NCI-H446 (cell line): ENCODE measurements at places on chromosomes 2 and 18.
A peak's percentile ranks its signal among the peaks of the same experiment; 100 is the strongest.

GRCh38 chr2:23926290-23926749 lies 603 bp downstream of the ATAD2B start:
- no peak for DNase-seq

GRCh38 chr2:111896024-111896423 lies 2.4 kb upstream of the MERTK start:
- DNase-seq = no peak

DNA sequence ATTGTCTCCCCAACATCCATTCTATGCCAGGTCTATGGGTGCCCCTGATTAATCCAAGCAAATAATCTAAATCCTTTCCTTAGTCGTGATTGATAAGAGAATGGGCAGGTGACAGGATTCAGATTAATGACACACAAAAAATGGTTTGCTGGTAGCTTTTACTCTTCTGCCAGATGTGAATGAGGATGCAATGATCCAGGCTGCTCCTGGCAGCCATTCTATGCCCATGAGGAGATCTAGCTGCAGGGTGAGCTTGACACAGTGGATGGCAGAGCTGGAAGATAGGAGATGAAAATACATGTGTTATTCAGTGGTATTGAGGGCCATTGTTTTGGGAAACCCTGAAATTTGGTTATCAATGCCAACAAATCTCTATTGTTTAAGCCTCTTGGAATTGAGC lies 69.7 kb downstream of the ACYP2 start:
- no peak for DNase-seq

DNA sequence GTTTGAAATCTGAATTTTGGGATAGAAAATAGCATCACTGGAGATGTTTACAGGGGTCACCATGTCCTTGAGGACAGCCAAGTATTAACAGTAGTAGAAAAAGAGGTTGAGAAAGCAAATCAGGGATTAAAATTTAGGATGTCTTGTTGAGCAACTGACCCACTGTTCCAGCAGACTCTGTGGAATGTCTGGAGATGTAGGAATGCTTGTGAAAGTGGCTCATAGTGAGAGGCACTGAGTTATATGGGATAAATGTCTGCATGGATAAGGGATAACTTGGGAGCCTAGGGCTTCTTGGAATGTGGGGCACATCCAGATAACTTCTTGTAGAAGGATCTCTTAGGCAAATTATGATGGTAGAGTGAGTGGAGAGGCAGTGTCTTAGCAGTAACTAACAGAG lies 495.0 kb downstream of the TMX3 start:
- no peak for DNase-seq

GRCh38 chr2:231250146-231250545 lies 51.7 kb downstream of the ARMC9 start:
- DNase-seq = no peak

- no peak for DNase-seq
These were observed 73.5 kb upstream of the SPTBN1 start for GRCh38 chr2:54382601-54383000.

DNA sequence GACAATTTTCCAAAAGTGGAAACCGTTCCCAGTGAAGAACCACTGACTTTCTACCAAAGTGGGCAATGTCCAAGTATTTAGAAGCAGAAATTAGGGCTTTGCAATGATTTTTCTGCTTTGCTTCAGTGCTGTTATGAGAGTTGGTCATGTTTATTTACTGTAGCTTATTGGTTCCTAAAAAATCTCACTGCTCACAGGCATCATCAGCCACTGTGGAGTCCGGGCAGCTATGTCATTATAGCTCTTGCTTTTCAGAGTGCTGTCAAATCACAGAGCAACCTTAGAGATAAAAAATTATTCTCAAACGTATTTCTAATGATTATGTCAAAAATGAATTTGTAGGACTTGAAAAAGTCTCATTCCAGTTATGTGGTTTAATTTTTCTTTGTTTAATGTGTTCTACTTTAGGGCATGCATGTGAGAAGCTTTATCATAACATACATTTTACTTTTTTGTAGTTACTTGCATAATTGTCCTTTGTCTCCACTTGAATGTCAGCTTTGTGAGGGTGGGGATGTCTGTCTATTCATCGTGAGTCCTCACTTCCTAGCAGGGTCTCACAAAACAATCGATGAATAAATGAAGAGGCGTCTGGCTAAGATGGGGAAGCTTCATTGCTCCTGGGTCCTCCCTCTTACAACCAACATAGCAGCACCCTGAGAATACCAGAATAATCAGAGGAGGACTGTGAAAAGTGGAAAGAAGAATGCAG lies 117.6 kb downstream of the TPGS2 start:
- no peak for DNase-seq

DNA sequence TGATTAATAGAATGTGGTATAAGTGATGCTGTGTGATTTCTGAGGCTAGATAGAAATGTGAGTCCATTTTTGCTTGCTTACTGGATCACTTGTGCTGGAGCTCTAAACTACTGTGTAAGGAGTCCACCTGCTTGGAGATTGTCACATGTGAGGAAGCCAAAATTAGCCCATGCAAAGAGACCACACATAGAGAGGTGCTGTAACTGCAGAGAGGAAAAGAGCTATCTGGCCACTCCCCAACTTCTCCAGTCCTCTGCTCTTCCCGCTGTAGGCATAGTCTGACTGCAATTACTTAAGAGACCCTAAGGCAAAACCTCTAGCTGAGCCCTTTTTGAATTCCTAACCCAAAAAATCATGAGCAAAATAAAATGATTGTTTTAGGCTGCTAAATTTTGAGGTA lies 120.6 kb upstream of the FBXO11 start:
- no peak for DNase-seq

- DNase-seq = no peak
These were observed 257.7 kb downstream of the PTGR3 start for GRCh38 chr18:74951165-74951760.

DNA sequence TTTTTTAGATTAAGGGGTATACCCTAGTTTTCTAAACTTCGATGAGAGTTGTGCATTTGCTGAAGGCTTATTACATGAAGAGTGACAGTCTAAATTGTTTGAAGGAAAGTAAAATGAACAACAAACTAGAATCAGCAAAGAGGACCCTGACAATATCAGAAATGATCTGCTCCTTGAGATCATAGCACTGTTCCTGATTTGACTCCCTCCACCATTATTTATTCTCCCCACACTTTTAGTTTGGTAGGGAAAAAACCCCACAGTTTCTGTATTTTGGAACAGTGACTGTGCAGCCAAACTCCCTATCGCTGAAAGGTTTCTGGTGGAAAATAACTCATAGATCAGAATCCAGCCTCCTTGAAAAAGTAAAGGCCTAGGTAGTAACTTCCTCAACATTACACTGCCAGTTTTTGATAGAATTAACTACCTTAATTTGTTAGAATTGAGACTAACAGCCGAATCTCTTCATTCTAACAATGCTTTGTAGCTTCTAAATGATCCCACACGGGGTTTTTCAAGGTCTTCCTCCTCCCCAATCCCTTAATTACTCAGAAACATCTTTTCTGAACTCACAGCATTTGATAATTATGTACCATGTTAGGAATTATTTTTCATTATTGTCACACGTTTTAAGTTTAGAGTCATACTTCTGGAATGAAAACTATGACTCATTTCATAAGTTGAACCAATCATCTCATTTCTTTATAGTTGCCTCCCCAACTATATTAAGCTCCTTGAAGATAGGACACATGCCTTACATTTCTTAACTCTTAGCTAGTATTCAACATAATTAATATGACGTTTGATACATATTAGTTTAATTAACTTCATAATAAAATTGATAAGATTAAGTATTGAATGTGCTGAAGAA lies 2.9 kb downstream of the MYL12A start:
- no peak for DNase-seq

GRCh38 chr18:3688690-3689089 lies 238.7 kb downstream of the TGIF1 start:
- DNase-seq = no peak

DNA sequence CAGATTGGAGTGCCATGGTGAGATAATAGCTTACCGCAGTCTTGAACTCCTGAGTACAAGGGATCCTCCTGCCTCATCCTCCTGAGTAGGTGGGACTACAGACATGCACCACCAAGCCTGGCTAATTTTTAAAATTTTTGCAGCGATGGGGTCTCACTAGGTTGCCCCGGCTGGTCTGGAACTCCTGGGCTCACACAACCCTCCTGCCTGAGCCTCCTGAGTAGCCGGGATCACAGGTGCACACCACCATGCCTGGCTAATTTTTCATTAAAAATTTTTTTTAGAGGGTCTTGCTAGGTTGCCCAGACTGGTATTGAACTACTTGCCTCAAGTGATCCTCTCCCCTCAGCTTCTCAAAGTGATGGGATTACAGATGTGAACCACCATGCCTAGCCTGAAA lies 27.8 kb downstream of the RAB31 start:
- DNase-seq = no peak

DNA sequence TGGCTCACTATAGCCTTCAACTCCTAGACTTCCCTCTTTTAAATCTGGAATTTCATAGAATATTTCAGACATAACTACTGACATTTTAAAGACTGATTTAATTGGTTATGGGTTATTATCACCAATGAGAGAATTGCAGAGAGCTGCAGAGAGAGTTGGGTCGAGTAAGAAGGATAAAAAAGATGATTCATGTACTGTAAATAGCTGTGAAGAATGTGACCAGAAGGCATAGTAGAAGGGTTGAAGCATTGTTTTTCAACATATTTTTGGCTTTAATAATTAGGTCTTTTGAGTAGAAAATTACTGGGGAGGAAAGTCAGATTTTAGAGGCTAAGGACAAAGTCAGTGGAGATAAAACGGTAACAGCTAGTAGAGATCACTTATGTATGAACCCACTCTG lies 503.2 kb upstream of the SLC8A1 start:
- DNase-seq = no peak

DNA sequence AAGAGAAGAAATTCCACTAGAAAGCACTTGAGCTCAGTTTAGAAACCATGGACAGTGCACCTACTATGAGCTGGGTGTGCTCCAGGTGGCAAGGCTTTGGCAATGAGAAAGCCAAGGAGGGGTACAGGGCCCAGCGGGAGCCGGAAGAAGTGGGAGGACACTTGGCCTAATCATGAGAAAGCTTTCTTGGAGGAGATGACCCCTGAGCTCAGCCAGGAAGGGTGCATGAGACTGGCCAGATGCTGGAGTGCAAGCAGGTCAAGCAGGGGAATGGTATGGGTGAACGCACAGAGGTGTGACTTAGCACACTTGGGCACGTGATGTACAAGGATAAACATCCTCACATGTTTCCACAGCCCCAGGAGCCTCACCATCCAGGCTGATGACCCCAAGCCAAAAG lies 97.2 kb upstream of the GLI2 start:
- DNase-seq = no peak

DNA sequence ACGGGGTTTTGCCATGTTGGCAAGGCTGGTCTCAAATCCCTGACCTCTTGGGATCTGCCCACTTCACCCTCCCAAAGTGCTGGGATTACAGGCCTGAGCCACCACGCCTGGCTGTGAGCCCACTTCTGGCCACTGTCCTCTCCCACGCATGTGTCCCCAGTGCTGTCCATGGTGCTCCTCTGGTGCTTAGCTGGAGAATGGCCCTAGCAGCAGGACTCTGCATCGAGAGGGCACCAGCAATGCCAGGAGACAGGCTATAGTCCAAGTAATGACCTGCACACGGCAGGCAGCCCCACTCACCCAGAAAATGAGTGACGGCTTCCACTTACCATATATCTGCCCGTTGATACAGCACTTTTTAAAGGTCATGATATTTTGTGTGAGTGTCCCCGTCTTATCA lies 66.3 kb upstream of the NARS1 start:
- DNase-seq = no peak

DNA sequence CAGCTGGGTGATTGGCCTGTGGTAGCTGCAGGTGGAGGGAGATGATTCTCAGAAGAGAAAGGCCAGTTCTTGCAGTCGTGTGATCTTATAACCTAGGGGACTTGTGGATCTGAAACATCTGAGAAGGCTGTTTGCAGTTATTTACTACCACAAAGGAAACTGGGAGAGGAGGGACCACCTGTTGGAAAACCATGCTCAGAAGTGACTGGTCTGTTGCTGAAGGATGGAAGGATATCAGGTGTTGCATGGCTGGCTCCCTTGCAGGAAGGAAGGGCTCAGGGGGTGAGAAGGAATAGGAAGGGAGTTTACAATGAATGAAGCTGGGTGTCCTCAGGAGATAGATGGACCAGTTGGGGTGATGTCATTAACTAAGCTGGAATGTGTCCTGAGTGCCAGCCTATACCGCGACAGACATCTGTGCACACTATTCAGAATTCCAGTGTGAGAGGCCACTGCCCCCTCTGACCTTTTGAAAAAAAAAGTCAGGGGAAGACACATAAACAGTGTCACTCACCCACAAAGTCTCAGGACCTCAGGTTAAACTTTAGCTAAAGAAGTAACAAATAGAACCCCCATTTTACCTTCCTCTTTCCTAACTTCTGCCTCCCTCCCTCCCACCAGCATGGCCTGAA lies 17.5 kb downstream of the IGFBP2 start:
- DNase-seq = no peak

DNA sequence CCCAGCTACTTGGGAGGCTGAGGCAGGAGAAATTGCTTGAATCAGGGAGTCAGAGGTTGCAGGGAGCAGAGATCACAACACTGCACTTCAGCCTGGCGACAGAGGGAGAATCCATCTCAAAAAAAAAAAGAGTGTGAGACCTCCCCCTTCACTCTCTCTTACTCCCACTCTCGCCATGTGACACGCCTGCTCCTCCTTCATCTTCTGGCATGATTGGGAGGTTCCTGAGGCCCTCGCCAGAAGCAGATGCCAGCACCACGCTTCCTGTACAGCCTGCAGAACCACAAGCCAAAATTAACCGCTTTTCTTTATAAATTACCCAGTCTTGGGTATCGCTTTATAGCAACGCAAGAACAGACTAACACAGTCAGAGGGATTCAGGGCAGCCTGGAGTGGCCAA lies 66.3 kb upstream of the CREB1 start:
- no peak for DNase-seq

DNA sequence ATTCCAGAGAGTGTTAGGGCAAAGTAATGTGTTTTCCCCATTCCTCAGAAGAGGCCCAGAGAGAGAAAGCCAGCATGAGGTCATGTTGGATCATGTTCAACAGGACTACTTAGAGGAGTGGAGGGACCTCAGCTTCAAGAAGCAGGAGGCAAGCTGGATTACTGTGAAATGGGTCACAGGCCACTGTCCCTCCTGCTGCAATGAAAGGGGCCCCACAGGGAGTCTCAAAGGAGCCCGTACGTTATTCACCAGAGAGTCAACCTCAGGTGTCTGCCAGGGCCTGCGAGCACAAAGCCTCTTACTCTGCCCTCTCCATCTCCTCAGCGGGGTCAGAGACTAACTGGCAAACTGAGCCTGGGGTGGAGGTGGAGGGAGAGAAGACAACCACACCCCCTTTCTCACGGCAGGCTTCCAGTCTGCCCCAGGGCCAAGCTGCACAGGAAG lies 27.2 kb upstream of the ACYP2 start:
- no peak for DNase-seq

- peak; percentile 39 for DNase-seq
These were observed 5.3 kb downstream of the KLF11 start for GRCh38 chr2:10048501-10049171.
